Activated CD4-positive, alpha-beta T cell treated with anti-CD3 and anti-CD28 coated beads for 36 hours (primary cell): ENCODE measurements at places on chromosomes 3 and 15. TPM values are rescaled to one million over a fixed set of nuclear protein-coding genes. Genes with fewer than 3 reads are reported as not detected.

- DNase-seq = no peak
Measured at GRCh38 chr3:40913641-40914040, 285.7 kb upstream of the CTNNB1 start.

Gene MUC20
- total RNA-seq = 0.30 TPM

- DNase-seq = no peak
Measured at GRCh38 chr15:65839354-65839901, 29.9 kb upstream of the RAB11A start.

GRCh38 chr3:56366641-56367162 is 101.6 kb downstream of the ERC2 start:
- DNase-seq = no peak

GRCh38 chr15:90049030-90049429 is 47.9 kb downstream of the ZNF710 start:
- no peak for DNase-seq

DNA sequence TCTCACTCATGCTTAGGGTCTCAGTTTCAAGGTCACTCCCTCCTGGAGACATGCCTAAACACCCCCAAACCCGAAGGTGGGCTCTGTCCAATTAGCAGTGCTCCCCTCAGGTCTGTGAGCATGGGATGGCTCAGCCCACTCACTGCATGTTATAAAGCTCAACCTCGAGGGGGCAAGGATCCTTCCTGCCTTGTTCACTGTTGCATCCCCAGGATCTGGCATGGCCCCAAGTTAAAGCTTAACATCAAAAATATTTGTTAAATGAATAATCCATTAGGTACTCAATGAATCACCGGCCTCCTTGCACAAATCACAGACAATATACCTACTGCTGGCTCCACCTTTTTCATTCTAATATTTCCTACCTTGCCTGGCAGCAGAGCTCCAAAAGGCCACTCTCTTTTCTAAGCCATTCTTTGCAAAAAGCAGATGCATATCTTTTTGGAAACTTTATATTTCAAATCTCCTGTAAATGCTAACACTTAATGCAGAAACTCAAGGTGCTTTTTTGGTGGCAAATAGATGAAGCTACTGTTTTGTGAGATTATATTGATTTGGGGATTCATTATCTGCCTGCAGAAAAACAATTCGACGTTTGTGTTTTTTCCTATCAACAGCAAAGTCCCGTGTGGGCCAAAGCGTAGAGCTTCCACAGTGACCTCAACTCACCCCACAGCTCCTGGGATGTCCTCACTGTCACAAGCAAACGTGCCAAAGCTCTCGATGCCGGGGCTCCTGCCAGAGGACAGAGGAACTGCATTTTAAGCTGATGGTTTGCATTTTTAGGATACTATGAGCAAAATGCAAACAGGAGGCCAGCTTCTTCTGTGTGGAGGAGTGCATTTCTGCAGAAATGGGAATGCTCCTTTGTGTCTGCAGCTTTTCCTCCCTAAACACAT is 35.4 kb downstream of the PCOLCE2 start:
- no peak for DNase-seq

DNA sequence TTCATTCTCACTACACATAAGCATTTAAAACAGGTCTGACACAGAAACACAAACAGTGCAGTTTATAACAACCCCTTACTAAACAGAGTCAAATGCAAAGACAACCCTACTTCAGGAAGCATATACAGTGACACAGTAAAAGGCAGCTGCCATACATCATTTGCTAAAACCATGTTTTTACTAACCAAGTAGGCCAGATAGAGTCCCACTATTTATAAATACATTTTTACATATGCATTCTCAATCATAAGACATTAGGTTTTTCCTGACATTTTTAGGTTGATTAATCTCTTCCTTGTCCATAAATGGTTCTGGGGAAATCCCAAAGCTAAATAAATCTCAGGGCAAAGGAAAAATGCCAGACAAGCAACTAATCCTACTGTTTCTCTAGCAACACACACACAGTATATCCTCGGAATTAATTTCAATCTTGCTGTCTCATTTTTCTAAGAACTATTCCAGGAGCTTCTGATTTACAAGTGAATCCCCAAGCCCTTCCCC is 39.0 kb downstream of the CHAC1 start:
- no peak for DNase-seq

- DNase-seq = no peak
Measured at GRCh38 chr15:89140595-89140994, 52.3 kb downstream of the ABHD2 start.

Gene THRB
- not detected for total RNA-seq

- DNase-seq = no peak
Measured at GRCh38 chr3:24929521-24929920, 434.9 kb upstream of the THRB start.
